ENCODE measurements at places on chromosomes 16 and 17.

DNA sequence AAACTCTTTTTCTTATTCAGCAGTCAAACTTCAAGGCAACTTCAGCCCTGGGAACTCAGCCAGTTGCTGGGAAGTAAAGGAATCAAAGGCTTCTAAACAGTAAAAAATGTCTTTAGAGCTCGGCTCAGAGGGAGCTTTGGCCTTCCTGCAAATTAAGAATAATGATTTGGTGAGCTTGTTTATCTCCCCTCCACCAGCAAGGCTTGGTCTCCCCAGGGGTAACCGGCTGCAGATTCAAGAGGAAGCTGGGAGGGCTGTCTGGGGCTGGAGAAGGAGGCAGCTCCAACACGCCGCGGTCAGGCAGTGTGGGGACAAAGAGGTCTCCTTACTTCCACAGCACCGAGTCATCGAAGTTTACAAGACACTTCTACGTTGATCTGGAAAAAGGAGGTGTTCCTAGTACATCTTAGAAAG lies 17.7 kb upstream of the DOC2B start:
- DNase-seq, result no peak

GRCh38 chr17:21285164-21286065 lies 904 bp downstream of the MAP2K3 start:
- no peak for DNase-seq

DNA sequence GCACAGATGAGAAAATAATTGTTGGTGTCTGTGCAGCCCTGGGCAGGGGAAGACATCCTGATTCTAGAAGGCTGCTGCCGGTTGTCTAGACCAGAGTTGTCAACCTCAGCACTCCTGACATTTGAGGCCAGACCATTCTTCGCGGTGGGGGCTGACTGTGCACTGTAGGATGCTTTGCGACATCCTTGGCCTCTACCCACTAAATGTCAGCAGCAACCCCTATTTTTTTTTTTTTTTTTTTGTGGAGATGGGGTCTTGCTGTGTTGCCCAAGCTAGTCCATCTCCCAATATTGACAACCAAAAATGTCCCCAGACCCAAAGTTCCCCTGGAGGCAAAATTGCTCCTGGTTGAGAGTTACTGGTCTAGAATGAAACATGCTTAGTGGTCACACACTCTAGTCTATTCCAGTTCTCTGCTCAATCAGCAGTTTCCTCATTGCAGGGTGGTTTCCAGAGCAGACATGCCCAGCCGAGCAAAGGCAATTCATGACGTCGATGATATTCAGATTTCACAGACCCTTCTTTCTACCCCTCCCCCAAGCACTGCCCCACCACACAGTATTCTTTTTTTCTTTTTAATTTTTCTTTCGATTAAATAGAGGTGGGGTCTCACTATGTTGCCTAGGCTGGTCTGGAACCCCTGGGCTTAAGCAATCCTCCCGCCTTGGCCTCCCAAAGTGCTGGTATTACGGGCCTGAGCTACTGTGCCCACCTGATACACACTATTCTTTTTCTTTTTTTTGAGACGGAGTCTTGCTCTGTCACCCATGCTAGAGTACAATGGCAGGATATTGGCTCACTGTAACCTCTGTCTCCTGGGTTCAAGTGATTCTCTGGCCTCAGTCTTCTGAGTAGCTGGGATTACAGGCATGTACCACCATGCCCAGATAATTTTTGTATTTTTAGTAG lies 9.0 kb downstream of the C17orf99 start:
- no peak for DNase-seq

DNA sequence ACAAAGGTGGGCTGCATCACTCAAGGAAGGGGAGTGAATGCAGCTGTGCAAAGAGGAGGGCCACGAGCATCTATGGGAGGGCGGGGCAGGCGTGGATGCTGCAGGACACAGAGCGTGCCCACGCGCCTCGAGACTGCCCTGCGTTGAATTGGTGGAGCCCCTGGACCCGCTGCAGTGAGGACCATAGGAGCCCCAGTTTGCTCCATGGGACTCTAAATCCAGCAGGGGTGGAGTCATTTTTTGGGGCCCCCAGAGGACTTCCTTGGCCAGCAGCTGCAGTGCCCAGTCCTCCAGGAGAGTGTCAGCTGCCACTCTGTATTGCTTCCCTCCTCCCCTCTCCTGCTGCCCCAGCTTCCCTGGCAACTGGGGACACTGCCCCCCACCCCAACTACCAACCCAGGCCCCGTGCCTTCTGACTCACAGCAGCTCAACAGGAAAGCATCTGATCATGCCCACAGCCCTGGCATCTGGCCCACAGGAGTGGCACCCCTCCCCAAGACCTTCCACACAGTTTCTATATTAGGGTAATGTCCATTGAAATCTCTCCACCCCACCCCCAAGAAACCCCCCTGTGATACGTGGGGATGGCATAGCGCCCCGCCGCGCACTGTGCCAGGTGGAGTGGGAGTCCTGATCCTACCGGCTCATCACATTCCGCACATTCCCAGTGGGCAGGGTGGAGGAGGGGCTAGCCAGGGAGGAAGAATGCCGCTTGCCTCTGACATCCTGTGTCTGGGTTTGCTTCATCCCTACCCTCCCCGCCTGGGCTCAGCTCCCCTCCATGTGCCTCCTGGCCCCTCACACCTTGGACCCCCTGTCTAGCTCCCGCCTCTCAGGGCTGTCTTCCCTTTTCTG lies 27.8 kb upstream of the ITGA3 start:
- no peak for DNase-seq

DNA sequence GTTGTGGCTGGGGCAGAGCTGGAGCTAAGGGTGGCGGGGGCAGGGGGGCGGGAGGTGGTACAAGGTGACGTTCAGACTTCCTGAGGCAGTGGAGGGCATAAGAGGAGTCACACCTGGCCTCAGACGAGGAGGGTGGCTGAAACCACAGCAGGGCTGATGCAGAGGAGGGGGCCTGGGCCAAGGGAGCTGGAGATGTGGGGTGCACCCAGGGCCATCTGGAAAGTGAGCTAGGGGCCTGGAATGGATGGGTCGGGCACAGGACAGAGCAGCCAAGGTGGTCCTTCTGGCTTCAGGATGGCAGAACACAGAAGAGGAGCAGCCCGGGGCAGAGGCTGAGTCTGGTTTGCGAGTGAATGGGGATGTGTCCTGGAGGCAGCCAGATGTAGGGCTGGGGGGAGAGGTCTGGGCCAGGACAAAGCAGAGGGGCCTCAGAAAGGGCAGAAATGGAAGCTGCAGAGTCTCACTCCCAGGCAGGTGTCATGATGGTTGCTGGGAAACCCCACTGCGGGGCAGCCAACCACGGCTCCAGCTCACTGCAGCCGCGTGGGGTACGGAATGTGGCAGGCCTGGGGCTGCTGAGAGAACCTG lies 57.6 kb downstream of the PRMT7 start:
- no peak for DNase-seq

- no peak for DNase-seq
Observed at GRCh38 chr16:84392031-84392360, 23.7 kb downstream of the ATP2C2 start.

DNA sequence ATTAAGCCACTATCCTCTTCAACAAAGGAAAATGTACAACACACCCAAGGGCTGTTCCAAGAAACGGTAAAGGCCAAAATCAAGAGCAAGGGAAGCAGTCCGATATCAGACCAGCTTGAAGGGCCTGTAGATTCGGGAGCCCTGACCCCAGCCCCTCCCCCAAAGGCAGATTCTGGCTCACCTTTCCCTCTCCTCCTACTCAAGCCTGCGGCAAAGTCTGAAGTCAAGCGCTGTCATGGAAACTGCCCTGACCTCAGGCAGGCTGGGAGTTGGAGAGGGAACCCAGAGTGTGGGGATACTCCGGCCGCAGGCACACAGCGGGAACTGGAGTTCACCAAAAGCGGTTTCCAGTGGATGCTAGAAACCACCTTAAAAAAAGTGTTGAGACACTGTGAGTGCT lies 1.8 kb downstream of the ALYREF start:
- no peak for DNase-seq

- DNase-seq, result peak; percentile 27
Observed at GRCh38 chr17:50956750-50957523, 90.8 kb upstream of the TOB1 start.

DNA sequence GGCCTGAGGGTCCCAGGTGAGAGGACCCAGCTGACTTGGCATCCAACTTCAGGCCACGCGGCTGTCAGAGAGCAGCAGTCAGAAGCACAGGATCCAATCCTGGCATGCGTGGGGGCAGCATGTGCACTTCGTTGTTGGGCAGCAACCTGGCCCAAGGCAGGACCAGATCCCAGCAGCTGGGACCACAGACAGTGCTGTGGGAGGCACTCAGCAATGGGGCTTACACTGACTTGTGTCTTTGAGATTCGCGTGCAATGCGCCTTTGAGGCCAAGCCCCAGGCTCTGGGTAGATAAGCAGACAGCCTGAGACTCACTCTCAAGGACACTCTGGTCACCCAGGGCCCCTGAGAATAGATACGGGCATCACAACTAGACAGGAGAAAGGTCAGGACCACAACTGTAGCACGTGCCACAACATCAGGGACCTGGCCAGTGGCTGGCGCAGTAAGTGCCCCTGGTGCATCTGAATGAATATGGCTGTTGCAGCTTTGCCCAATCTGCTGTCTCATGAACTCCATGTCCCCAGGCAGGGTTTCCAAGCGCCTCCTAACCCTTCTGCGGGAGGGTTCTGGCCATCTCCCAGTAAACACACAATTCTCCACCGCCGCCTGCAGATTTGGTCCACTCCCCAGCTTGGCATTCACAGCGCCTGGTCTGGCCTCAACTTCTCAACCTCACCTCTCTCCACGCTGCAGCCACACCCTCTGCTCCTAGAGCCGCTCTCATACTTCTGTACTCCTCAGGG lies 3.2 kb downstream of the PAM16 start:
- DNase-seq, result no peak

DNA sequence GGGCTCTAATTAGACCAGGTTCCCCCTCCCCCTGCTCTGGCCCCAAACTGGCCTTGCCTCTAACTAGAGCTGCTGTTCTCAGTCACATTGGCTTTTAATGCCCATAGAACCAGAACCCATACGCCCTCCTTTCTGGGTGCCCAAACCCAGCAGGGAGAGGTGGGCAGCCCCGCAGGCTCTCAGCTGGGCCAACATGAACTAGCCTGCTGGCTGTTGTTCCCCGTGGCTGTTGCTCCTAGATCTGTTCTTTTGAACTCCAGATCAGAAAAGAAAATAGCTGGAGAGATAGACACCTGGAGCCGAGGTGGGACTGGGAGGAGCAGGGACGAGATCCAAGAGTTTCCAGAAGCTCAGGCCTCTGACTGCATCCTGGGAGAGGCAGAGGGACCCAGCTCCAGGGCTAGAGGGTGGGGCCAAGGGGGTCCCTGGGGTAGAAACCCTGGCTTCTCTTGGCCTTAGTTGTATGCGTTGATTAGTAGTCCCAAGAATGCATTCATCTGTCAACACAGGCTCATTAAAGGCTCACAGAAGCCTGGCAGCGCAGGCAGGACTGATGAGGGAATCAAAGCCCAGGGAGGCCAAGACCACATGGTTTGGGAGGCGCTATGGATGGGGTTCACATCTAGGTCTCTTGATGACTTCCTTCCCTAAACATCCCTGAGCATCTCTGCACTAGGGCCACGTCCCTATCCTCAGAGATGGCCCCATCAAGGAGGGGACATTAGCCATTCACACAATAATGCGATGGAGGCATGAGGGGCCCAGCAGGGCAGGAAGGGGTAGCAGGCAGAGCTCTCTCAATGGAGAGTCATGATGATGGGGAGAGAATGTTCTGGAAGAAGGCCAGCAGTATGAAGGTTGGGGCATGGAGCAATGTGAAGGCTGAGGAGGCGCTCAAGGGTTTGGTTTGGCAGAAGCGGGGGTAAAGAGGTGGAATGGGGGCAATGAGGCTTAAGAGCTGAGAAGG lies 1.3 kb upstream of the CPSF4L start:
- DNase-seq, result no peak

GRCh38 chr16:56192635-56192945 lies 1.3 kb downstream of the GNAO1 start:
- no peak for DNase-seq

DNA sequence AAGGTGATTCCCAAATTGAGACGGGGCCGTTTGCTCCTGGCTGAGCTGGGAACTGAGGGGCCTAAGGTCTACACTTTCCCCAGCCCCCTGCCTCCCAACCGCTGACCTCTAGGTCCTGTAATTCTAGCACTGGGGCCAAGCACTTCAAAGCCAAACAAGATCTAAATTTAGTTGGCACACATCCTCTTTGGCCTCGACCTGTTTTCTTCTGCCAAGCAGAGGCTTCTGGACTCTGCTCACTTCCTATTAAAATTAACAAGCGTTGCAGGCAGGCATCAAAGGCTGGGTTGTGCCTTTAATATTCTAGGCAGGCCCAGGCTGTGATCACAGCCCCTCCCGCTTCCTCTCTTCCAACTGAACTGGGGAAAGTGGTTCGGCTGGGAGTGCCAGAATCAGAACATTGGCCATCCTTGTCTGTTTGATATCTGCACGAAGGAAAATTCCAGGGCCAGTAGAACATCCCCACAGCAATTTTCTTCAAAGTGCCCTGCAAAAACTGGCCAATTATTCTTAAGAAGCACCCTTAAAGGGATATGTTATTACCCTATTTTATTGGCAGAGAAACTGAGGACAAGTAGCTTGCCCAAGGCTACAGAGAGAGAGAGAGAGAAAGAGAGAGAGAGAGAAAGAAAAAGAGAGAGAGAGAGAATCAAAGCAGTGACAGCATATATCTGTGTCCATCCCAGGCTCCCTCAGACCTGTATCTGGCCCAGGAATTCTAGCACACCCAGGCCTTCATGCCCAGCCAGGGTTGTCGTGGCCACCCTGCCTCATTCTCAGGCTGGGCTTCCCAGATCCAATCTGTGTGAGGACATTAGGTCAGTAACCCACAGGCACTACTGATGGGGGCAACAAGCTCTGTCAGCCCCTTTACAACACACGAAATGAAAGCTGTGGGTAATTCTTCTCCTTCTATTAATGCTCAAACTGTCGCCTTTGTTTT lies 12.8 kb upstream of the MT4 start:
- no peak for DNase-seq

DNA sequence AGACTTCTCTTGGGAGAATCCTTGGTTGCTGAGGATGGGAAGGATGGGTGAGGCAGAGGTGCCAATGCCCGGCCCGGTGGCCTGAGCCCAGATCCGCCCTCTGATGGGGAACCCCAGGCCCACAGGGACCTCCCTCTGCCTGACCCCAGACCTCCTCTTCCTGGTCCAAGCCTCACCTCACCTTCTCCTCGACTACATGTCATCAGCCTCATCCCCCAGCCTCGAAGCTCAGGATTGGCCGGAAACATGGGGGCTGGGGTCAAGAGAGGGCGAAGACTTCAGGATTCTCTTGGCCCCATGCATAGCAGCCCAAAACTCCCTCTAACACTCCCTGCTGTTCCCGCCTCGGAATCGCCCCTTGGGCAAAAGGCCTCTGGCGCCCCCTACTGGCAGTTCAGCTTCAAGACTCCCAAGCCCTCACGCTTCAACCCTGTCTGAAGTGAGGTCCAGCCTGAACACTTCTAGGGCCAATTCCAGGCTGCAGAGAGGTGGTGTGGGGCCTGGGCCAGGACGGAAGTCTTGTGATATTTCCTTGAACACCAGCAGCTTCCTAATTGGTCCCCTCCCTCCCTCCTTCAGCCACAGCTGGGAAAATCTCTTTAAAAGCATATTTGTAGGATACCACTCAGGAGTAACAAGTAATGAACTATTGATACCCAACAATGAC lies 47.2 kb downstream of the ARHGAP27 start:
- peak; percentile 59 for DNase-seq

Measured in Panc1 (cell line).